DMS79 treated with DMSO at 0.1 percent for 48 hours (cell line): ENCODE measurements at places on chromosomes 6 and 20.

DNA sequence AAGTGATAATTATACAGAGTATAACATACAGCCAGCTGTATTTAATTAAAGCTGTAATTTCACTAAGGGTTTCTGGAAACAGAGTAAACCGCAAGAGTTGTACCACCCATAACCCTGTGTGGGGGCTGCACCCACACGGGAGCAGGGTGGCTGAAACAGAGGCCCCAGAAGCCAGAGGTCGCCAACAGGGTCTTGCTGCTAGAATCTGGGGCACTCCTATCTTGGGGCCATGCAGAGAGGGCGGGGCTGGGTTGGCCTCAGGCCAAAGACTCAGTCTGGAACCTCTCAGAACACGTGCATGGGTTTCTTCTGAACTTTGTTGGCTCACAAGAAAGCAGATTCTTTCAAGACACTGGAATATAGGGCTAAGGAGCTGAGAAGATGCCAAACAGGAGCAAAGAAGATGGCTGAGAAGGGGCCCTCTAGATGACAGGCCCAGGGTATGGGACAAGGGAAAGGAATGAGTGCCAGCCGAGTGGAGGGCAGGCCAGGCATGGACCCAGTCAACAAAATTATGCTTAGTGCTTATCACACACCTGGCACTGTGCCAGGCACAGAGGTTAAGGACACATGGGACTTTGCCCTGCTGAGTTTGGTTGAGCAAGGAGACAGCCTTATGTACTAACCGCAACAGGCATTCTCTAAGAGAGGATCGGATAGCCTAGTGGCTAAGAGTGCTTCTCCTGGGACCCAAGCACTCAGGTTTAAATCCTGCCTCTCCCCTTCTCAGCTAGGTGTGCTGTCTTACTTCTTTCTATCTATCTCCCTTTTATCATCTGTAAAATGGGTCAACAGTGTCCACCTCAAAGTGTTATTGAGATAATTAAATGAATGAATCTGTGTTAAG, 96.6 kb upstream of the FOXP4 start:
- DNase-seq: peak; percentile 25

- peak; percentile 90 for DNase-seq
Observed at GRCh38 chr6:34392497-34393190, at the start of gene NUDT3. Gene NUDT3 (minus strand): TSS chr6:34392669. CDS start chr6:34392362, 307 bp downstream.

DNA sequence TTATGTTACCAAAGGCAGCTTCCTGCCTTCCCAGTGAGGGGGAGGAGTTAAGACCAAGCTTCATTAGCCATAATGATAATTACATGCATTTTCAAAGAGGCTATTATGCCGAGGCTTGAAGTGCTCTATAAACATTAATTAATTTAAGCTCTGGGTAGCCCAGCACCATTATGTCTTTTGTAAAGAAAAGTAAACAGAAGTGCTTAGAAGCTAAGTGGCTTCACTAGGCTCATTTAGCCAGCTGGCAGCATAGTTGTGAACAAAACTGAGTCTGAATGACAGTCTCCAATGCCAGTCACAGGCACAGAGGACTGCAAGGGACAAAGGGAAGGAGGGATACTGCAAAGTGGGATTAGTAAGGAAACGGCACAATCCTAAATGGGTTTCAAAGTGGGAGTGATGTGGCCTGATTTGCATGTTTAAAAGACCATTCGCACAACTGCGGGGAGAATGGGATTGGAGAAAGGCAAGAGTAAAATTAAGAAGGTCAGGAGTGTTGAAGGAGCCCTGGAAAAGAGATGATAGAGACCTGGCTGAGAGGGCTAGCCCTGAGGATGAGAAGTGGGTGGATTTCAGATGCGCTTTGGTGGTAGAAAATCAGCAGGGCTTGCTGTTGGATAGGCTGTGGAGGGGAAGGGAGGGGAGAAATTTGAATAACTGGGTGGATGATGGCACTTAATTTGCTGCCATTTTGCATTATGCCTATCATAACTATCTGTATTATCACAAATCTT, 20.1 kb upstream of the ISM1 start:
- peak; percentile 91 for DNase-seq

- DNase-seq: no peak
Observed at GRCh38 chr6:111806561-111807497, 66.4 kb downstream of the FYN start.

- peak; percentile 73 for DNase-seq
Observed at GRCh38 chr6:53910834-53911233, 116.0 kb downstream of the LRRC1 start.

- no peak for DNase-seq
Observed at GRCh38 chr20:49052334-49052733, 6.2 kb downstream of the CSE1L start.

DNA sequence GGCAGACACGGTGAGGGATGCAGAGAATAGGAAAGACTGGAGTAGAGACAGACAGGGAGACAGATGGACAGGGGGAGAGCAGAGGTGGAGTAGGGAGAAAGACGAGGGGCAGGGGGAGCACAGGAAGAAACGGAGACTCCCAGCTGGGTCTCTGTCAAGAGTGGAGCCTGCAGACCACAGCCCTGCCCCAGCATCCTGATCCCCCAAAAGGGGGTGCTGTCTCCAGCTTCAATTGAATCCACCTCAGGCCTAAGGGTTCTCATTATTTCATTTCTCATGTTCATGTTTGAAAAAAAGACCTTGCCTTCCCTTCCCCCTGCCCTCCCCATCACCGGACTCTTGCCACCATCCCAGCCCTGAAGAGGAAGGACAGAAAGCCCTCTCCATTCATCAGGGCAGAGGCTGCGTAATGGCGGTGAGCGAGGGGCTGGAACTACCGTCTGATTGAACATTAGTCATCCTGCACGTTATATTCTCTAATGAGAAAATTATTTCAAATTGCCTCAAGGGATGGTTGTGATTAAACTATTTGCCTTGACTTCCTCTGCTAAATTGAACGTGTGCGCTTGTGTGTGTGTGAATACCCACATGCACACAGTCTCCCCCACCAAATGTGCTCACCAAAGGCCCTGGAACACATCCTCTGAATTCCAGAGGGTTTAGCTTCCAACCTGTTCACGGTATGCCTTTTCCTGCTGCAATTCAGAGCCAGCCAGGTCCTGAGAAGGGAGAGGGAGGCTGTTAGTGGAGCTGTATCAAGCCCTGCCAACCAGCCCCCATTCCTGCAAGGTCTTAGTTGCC, 98.3 kb downstream of the CDC5L start:
- DNase-seq: no peak

GRCh38 chr6:71724456-71725125, 161.8 kb upstream of the RIMS1 start:
- no peak for DNase-seq

GRCh38 chr6:139337001-139337400, 37.4 kb downstream of the CITED2 start:
- DNase-seq: no peak

DNA sequence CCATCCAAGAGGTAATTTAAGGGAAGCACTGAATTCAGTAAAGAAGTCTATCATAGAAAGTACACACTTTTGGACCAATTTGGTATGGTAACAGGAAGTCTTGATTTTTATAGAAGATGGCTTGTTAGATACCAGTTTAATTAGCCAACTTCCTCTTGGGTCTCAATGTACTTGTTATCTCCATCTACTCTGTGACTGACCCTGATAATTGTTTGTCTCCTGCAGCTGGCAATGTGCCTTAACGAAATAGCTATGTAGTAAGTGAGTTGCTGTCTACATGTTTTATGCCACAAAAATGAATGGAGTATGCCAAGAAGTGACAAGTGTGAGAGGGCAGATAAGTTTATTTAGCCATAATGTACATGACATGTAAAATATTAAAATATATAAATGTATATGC, 410.5 kb upstream of the MAN1A1 start:
- no peak for DNase-seq

DNA sequence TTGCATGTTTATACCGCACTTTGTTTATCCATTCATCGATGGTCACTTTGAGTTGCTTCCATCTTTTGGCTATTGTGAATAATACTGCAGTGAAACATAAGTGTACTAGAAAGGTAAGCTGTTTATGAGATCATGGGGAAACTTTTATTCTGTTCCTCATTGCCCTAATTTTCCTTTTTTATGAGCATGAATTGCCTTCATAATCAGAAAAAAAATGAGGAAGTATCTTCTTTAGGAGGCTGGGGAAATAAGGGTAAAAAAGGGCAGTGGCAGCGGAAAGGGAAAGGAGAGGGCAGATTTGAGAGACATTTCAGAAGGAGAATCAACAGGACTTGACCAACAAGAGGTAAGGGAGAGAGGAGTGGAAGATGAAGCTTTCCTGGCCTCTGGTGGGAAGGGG, 14.3 kb upstream of the SERINC3 start:
- no peak for DNase-seq

- DNase-seq: no peak
Observed at GRCh38 chr20:45621593-45621992, 7.9 kb upstream of the WFDC10A start.
